ENCODE measurements at places on chromosomes 11 and 22.

DNA sequence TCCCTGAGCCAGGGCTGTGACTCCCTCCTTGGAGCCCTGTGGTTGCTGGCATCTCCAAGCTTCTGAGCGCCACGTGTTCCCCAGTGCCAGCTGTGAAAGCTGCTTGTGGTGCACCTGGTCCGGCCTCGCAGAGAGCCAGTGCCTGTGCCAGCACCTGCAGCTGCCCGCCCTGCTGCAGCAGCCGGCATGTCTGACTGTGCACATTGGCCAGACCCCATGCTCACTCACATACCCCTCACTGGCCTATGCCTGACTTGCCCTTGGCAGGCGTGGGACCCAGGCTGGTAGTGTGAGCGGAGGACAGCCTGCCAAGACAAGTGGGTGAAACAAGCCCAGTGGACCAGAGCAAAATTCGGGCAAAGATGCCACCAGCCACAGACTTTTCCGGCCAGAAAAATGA, 9.8 kb downstream of the MRPL48 start:
- DNase-seq = no peak

DNA sequence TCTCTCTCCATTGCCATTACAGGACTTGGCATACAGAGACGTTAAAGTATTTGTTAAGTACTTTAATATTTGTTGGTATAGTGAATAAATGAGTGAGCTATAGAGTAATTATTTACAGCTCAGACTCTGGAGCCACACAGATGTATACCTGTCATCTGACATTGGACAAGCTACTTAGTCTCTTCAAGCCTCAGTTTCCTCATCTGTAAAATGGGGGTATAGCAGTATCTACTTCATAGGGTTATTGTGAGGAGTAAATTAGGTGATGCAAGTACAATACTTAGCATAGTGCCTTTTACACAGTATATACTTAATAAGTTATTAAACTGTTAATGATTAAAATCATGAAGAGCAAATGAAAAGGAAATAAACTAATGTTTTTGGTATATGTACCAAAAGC, 203.2 kb downstream of the NAV2 start:
- no peak for DNase-seq

- no peak for DNase-seq
Observed at GRCh38 chr22:44550711-44551491, 52.9 kb upstream of the RTL6 start.

DNA sequence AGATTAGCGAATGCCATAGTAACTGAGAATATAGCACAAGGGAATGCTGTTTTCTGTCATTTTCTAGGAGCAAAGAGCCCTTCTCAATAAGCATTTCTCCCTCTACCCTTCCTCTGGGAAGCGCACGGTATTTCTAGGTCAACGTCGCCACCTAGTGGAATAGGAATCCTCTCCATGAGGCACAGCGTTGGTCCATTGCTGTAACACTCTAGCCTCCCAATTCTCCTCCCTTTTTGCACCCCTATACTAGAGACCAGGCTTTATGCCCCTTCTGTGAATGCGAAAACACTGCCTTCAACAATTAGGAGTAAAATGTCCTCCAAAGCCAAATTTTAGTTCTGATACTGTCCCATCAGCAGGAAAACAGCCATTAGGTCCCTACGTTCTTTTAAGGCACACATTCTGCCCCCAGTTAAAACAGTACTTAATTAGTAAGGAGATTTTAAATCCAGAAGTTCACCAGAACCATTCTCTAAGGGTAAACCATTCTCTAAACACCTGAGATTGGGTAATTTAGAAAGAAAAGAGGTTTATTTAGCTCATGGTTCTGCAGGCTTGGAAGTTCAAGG, 12.8 kb upstream of the HYLS1 start:
- no peak for DNase-seq

DNA sequence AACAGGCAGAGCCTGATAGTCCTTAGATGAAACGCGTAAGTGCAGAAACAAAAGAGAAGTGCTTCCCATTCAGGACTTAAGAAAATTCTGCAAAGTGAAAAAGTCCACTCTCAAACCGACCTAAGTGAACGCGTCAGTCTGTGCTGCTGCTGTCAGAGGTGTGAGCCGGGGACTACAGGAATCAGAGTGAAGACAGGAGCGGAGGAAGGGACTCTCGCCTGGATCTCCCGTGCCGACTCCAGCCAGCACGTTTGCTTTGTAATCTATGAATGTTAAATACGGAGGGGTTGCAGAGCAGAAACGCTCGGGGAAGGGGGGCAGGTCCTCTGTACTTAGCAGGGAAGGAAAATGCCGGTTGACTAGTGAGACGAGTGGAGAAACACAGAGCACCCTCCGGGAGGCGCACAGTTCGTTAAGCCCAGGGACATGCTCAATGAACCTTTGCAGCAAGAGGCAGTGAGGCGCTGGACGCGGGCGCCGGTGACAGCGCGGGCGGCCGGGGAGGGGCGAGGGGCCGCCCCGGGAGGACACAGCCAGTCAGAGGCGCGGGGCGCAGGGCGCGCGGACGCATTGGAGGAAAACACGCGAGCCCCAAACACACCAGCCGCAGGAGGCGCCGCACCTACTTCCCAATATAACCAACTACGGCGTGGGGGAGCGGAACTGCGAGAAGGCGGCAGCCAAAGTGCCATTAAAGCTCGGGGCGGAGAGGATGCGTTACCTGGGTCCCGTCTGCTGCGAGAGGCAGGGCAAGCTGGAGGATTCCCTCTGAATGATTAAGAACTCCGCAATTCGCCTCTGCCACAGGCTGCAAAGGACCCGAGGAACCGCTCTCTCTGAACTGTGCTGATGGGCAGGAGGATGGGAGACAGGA, at the start of gene CNTN5:
CNTN5 (plus strand) TSS at position 598 of the 874 bp plus-strand sequence.
- no peak for DNase-seq

- no peak for DNase-seq
Observed at GRCh38 chr11:43688394-43688793, 7.9 kb downstream of the HSD17B12 start.

- DNase-seq = no peak
Observed at GRCh38 chr11:33598426-33599069, 102.1 kb downstream of the C11orf91 start.

- DNase-seq = no peak
Observed at GRCh38 chr22:36510966-36511881, 4.4 kb upstream of the FOXRED2 start.

GRCh38 chr22:31079095-31079642, 1.9 kb upstream of the SMTN start:
- DNase-seq = no peak

DNA sequence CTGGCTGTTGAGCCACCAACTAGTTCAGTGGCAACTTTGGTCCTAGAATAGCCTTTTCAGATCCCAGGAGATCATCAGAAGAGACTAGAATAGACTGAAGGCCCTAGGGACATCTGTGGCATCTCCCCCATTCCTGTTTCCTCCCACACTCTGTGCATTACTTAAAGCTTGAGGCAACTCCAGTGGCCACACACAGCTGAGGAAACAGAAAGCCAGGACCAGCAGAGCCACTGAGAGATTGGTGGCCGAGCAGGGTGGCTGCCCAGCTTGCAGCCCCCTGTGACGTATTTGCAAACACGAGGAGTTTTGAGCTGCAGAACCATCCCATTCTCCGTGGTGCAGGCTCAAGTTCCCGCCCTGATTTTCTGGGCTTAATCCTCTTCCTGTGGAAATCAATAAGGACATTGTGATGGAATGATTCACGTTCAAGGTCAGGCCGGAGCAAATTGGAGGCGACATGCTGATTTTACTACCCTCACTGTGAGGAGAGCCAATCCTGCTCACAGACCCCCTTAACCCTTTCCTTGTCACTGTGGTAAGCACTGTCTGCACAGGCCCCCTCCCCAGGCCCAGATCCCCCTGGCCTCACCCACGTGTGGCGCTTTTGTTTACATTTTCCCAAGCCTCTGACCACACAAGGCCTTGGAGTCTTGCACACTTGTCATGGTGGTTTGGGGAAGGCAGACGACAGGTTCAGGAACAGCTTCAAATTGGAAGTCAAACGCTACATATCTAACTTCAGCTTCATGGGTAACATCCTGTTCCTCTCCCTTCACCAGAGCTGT, 69.1 kb upstream of the MYOD1 start:
- DNase-seq = no peak

- no peak for DNase-seq
Observed at GRCh38 chr11:66172146-66172545, 96.3 kb upstream of the RAB1B start.

- no peak for DNase-seq
Observed at GRCh38 chr11:69166218-69167115, 10.7 kb downstream of the SMIM38 start.

GRCh38 chr22:45579806-45580725, 77.4 kb downstream of the FBLN1 start:
- DNase-seq = no peak

DNA sequence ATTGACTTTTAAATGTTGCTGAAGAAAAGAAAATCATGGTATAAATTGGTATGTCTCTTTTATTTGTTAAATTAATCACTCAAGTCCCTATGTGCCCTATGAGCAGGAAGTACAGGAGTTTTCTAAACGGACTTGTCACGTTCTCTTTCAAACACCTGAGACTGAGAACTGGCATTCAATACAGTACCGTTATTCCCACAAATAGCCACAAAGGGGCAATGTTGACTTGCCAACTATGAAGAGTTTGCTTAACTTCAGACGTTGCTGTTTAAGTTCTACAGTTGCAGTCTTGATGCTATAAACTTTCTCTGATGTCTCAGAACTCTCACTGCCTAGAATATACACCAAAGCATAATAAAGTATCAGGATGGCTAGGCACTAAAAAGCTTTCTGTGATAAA, 7.6 kb downstream of the OR56A1 start:
- no peak for DNase-seq

GRCh38 chr11:80346353-80347059, 905.7 kb upstream of the TENM4 start:
- DNase-seq = no peak

DNA sequence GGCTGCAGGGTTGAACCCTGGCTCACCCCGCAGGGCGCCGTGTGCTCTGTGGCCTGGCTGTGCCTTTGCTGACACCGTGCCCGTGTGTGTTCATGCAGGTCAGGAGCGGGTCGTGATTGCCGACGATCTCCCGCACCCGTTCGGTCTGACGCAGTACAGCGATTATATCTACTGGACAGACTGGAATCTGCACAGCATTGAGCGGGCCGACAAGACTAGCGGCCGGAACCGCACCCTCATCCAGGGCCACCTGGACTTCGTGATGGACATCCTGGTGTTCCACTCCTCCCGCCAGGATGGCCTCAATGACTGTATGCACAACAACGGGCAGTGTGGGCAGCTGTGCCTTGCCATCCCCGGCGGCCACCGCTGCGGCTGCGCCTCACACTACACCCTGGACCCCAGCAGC, 47.0 kb upstream of the PPP6R3 start:
- no peak for DNase-seq

DNA sequence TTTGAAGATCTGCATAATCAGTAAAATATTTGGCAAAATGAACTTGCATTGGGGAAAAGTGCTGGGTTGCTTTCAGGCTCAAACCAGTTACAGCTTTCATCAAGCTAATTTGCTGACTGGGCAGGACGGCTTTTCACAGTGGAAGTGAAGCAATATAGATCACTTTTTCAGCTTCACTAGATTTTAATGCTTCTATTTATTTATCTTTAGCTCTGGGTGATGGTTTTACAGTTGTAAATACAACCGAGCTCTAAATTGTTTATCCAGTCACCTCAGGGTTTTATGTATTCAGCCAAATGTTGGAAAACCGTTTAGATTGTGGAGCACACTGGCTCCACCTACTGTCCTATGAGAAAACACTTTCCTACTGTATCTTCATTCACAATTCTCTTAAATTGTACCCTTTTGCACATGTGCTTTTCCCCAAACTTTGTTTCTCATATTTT, 58.2 kb downstream of the ACER3 start:
- no peak for DNase-seq

GRCh38 chr11:61042961-61043540, 59.2 kb upstream of the CD5 start:
- DNase-seq = no peak

DNA sequence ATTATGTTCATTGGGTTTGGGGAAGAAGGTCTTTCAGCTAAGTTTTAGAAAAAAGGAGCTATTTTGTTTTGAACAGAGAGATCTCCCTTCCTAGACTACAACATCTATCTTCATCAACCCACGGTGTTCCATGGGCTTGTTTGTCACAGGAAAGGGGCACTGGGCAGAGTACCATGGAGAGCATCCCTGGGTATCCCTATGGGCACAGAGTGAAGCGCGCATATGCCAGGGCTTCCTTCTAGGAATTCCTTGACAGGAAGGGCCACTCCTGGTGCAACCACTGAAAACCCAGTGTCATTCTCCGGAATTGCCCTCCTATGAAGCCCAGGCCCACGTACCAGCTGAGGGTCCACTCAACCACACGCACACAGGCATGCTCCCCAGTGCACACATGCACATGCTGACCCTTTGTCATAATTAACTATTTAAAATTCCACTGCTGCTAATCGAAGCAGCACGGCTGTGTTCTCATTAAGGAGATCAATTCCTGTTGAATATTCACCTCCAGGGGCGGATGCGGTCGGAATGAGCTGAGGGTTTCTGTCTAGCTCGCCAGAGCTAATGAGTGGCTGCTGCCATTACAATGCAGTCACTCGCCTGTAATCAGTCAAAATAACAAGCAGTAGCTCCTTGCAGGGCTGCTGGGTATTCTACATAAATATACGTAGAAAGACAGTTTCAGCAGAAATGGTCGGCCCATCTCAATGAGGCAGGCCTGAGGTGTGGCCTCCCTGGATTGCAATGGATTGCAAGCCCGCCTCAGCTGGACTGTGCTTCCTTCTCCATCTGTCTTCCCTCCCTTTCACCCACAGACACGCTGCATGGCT, 512.5 kb downstream of the OPCML start:
- no peak for DNase-seq

Measured in activated CD8-positive, alpha-beta memory T cell treated with anti-CD3 and anti-CD28 coated beads for 4 hours (primary cell).